ENCODE measurements at places on chromosomes 6 and 20.

GRCh38 chr20:63320041-63320511 is 27.1 kb downstream of the COL20A1 start:
- peak; percentile 55 for DNase-seq

DNA sequence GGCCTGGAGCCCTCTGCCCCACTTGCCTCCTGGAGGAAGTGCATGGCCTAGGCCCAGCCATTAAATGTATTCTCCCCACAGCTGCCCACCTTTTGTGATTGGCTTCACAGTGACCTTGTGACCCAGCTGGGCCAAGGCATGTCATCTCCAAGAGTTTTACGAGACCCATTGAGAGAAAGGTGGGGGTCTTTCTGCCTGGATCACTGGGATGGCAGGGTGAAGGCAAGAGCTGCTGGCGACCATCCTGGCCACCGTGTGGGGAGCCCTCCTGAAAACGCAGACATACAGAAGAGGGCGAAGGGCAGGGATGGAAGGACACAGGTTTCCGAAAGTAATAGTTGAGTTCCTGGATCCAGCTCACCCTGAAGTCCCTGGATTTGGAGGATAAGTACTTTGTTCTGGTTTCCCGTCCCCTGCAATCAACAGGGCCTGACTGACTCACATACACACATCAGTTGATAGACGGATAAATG is 12.3 kb upstream of the SPO11 start:
- DNase-seq: no peak

- peak; percentile 70 for DNase-seq
Observed at GRCh38 chr6:135675862-135676261, 175.6 kb upstream of the PDE7B start.

- no peak for DNase-seq
Observed at GRCh38 chr6:28824793-28825731, 98.7 kb downstream of the TRIM27 start.

DNA sequence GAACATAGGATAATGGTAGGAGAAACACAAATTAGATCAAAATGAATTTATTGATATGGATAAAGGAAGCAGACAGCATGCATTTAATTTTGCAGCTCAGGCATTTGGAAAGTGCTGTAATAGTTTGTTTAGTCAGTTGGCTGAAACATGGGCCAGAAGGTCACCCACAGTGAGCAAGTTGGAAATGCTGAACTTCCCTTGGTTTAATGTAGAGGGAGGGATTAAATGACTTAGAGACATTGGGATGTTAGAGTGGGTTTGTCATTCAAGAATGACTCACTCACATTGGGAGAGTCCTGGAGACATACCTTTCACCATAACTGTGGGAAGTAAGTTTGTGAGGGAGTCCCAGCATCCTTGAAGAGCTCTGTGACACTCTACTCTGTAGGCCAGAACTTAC is 231.5 kb upstream of the PLCB4 start:
- no peak for DNase-seq

GRCh38 chr20:33673410-33674293 is 576 bp downstream of the NECAB3 start:
- no peak for DNase-seq

DNA sequence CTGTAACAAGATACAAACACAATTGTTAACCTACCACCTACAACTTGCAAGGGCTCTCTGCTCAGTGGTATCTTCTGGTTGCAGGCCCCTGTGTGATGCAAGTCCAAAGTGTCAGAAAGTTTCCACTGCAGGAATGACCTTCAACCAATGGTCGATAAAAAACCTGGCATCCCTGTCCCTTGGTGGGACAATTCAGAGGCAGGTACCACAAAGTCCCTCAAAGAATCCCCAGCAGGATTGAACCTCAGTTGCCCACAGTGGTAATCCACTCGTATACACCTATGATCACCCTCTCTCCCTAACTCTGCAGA is 15.9 kb downstream of the GLO1 start:
- no peak for DNase-seq

- no peak for DNase-seq
Observed at GRCh38 chr6:106163966-106164877, 78.1 kb downstream of the PRDM1 start.

GRCh38 chr6:67757465-67758033 is 877.5 kb upstream of the ADGRB3 start:
- no peak for DNase-seq

- no peak for DNase-seq
Observed at GRCh38 chr6:21144928-21145327, 448.6 kb upstream of the SOX4 start.

DNA sequence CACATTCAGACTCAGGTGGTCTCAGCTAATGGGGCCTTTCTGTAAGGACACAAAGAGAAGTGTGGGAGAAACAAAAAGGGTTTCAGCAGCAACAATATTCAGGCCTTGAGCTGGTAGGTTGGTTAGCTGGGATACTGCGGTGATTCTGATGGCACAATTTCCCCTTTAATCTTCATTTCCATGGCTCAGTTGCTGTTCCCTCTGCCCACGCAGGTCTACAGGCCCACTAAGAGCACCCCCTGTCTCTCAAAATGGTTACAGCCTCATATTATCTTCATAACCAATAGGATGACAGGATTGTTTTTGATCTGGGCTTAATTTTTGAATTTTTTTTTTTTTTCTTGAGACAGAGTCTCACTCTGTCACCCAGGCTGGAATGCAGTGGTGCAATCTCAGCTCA is 48.9 kb downstream of the MYB start:
- no peak for DNase-seq

DNA sequence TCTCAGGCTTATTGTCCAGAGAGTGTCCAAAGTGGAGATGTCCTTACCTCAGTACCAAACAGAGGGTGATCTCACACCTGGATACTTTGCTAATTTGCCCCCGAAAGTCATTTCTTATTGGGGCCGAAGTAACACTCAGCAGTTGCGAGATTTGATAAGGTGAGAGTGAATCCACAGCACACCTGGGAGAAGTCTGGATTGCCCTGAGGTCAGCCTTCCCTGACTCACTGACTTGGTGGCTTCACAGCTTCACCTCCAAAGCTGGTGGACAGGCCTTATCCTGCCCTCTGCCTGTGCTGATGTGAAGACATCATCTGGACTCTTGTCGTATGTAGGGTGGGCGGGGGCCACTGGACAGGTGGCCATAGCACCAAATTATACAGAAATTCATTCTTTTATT is 101.9 kb upstream of the ARMC2 start:
- DNase-seq: no peak

DNA sequence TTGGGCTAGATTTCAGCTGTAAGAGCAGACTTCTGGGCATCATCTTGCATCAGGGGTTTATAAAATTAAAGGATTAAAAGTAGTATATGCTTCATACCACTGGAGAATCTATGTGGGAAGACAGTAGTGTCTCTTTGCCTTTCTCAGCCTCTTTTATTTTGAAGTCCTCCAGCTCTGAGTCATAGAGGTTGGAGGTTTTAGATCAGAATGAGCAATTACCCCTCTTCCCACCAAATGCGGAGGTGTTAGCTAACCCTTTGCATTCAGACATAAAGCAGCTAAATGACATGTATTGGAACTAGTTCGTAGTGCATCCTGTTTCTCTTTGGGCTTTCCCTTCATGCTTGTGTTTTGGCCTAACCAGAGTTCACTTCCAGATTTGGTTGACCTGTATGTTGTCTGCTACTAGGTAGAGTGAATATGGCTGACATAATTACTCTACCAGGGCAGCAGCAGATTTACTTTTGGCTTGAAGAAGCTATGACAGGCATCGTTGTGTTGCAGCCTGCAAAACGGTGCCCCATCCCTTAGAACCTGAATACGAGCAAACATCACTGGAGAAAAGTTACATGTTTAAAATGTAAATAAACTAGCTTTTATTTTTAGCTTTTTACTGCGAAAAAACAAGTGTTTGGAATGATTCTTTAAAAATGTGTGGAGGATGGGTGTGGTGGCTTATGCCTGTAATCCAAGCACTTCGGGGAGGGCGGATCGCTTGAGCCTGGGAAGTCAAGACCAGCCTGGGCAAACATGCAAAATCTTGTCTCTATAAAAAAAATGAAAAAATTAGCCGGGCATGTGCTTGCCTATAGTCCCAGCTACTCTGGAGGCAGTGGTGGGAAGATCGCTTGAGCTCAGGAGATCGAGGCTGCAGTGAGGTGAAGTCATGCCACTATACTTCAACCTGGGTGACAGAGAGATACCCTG is 82.2 kb downstream of the MYO6 start:
- DNase-seq: no peak

GRCh38 chr6:44034391-44034861 is 92.8 kb downstream of the MRPL14 start:
- no peak for DNase-seq

GRCh38 chr6:150846641-150847040 is 18.9 kb upstream of the MTHFD1L start:
- DNase-seq: no peak

GRCh38 chr6:144364782-144365181 is 79.6 kb downstream of the UTRN start:
- DNase-seq: no peak

DNA sequence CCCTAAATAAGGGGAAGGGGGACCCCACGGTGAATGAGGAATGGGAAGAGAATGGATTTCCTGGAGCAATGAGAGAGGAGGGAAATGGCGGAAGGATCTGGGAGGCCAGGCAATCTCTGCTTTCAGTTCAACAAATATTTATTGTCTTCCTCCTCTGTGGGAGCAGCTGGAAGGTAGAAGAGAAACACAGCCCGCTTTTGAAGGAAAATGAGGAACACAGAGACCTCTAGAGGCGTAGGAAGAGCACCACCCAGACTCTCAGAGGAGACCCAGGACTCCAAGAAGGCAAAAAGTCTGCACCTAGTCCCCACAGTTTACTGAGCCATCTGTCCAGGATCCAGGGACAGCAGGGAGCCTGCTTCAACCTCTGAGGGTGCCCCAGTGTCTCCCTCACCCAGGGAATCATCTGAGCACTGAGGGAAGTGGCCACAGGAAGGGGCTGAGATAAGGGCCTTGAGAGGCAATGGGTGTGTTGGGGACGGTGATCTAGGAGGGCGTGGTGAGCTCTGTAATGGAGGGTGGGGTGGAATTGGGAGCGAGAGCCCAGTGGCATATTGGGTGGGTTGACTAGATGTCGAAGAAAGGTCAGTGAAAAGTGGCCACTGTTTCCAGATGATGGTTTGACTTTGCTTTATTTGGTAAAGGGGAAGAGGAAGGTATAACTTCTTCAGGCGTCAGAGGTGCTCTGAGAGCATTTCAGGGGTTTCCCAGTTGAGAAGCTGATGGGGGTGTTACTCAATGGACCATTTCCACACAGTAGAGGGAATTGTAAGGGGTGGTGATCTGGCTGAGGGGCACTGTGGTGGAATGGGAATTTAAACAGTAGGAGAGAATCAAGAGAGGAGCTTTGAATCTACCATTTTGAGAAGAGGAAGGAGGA is 610 bp downstream of the PSORS1C1 start:
- DNase-seq: no peak

DNA sequence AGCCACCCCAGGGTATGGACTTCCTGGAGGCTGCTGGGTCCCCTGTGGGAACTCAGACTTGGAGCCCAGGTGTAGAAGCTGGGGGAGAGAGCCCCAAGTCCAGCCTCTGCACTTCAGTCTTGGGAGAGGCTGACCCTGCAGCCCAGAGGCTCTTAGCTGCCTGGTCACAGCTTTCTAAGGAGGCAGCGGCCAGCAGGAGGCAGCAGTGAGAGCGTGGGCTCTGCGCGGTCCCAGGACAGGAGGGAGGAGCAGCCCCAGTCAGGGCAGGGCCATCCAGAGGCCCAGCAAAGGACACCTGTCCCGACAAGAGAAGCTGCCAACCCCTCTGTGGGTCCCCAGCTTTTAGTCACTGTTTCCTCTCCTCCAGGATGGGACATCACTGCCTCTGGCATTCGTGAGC is 9.4 kb downstream of the TREML2 start:
- no peak for DNase-seq

DNA sequence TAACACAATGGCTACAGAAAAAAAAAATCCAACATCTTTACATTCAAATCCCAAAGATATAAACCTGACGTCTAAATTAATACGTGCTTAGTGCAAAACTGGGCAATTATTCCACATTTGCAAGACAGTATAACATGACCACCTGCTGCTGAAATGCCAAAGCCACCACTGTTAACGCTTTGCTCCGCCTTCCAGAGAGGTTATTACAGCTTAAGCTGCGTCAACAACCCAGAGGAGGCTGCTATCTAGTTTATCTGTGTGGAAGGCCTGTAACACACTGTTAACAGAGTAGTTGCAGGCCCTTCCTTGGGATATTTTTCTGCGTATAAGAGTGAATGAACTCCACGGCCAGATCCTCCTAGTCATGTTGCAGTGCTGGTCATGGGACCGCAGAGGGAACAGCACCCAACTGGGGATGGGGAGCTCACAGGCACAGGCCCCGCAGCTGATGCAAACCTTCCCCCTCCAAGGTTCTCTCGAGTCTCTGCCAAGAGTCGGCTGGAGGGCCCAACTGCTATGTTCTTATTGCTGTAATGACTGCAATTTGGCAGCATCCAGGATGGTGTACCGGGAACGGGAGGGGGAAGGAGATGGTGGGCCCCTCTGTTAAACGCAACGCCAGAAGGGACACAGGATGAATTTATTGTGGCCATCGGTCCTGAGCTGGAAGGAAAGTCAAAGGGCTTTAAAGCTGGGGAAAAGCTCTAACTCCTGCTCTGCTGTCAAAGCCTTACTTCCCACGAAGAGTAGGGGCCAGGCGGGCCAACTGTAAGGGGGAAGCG is 993 bp upstream of the NCOA7 start:
- DNase-seq: peak; percentile 60

- no peak for DNase-seq
Observed at GRCh38 chr20:18092890-18093289, 35.2 kb upstream of the OVOL2 start.

DNA sequence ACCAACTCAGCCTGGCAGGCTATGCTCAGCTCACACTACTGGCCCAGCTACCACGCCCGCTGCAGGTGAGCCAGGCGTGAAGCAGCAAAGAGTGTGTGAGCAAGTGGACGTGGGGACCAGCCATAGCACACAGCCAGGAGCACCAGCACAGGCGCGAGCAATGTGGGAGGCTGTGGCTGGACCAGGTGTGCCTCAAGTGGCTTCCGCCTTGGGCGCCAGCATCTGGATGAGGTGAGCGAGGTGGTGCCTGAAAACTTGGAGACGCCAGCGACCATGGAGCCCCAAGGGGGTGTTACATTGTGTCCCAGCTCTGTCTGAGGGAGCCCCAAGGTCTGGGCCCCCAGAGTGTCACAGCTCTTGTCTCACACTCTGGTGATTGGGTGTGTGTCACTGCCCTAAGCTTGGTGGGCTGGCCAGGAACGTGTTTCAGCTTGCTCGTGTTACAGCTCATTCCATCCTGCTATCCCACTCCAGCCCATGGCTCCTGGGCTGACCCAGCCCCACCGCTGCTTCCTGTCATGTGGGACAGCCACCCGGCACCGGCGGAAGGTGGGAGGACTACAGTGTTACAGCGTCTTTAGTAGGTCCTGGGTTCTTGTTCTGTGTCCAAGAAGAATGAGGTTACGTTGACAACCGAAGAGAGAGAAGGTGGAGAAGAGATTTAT is 508.0 kb upstream of the MMS22L start:
- no peak for DNase-seq

Measured in naive thymus-derived CD8-positive, alpha-beta T cell (primary cell).